ENCODE measurements at places on chromosomes 7 and 10.
A peak's percentile ranks its signal among the peaks of the same experiment; 100 is the strongest.

DNA sequence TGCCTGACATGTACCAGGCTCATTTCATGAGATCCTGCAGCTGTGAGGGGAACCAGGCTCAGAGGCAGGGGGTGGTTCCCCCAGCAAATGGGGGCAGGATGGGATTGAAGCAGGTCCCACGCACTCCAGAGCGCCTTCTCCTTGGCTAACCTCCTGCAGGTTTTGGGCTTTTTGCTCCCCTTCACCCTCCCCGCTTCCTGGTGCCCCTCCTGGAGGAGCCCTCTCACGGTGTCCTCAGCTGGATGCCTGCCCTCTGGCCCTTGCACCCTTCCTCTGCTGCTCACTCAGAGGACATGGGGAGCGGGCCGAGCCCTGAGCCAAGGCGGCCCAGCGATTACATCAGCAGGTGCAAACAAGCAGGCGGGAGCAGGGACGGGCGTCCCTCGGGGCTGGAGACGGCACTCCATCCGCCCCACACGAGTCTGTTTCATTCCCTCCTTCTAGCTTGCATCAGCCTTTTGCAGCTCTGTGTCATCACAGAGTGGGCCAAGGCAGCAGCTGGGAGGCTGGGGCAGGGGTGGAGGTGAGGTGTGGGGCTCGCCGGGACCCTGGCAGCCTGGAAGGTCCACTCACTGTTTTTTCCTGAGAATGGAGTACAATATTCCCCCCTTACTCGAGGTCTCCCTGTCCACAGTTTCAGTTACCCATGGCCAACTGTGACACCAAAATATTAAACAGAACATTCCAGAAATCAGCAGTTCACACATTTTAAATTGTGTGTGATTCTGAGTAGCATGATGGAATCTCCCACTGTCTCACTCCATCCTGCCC, 52.7 kb upstream of the SLC29A3 start:
- DNase-seq: no peak

DNA sequence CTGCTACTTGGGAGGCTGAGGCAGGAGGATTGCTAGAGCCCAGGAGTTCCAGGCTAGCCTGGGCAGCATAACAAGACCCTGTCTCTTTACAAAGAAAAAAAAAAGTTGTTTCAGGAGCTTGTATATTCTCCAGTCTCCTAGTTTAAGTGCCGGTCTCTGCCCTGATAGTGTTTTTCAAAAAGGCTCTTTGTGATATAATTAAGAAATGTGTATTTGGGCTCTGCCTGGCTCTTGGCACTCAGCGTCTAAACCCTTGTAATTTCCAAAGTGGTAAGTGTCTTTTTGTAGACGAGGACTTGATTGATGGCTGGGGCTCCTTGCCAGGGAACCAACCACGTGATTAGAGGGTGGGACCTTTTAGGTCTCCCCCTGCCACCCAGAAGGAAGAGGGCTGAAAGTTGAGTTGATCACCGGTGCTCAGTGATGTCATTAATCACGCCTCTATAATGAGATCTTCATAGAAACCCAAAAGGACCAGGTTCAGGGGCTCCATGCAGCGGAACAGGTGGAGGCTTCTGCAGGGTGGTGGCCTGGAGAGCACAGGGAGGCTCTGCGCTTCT, 4.4 kb downstream of the EIF3B start:
- no peak for DNase-seq

GRCh38 chr10:94902570-94902969, 35.9 kb upstream of the CYP2C9 start:
- DNase-seq: no peak

DNA sequence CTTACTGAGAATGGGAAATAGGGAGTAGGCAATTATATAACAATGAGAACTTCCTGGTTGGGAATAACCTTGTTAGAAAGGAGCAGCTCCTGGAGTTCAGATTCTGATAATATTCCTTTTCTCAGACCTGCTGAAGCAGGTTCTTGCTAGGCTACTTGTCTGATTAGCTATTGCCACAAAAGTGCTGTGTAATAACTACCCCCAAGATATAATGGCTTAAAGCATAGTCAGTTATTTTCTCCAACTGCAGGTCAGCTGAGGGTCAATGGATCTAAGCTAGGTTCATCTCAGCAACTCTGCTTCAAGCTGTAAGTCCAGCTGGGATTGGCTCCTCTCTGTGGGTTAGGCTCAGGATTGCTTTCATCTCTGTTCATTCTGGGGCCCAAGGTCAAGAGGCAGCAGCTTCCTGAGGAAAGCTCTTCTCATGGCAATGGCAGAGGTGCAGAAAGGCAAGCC, 9.4 kb upstream of the CNOT4 start:
- DNase-seq: no peak

DNA sequence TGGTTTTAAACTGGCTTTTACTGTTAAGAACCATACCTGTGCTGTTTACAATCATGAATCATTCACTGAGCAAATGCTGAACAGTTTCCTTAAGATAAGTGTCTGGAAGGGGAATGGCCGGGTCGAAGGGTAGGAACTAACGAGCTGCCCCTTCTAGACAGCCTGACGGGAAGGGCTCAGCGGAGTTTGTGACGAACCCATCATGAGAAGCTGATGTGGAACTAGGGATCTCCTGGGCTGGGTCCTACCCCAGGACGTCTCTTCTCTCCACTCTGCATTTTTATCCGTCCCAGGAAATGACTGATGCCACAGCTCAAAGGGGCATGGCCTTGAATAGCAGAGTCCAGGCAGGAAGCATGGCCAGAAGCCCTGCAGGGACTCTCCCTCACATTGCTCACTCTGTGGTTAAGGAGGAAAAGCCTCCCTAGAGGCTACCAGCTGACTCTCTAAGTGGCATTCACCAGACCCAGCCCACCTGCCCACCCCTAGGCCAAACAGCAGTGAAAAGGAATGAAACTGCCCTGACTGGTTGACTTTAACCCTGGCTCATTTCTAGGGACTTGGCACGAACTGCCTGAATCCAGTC, 112.0 kb downstream of the PFKFB3 start:
- no peak for DNase-seq

DNA sequence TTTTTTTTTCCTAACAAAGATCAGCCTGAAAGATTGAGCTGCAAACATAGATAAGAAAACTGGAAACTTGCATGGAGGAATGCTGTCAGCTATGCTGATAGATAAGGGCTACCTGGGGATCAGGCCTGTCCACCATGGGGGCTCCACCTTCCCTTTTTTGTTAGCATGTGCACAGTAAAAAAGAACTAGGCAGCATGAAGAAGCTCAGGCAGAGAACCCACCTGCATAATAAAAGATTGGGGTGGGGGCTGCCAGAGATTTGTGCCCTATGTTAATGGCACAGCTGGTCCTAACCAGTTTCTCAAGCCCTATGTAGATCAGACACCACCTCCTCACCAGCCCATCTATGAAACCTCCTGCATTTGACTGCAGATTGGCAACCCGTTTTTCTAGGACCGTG, 45.4 kb upstream of the CACNB2 start:
- no peak for DNase-seq

- no peak for DNase-seq
Measured at GRCh38 chr7:55210176-55210575, 155.0 kb upstream of the LANCL2 start.

- no peak for DNase-seq
Measured at GRCh38 chr7:26321435-26321834, 29.8 kb downstream of the SNX10 start.

DNA sequence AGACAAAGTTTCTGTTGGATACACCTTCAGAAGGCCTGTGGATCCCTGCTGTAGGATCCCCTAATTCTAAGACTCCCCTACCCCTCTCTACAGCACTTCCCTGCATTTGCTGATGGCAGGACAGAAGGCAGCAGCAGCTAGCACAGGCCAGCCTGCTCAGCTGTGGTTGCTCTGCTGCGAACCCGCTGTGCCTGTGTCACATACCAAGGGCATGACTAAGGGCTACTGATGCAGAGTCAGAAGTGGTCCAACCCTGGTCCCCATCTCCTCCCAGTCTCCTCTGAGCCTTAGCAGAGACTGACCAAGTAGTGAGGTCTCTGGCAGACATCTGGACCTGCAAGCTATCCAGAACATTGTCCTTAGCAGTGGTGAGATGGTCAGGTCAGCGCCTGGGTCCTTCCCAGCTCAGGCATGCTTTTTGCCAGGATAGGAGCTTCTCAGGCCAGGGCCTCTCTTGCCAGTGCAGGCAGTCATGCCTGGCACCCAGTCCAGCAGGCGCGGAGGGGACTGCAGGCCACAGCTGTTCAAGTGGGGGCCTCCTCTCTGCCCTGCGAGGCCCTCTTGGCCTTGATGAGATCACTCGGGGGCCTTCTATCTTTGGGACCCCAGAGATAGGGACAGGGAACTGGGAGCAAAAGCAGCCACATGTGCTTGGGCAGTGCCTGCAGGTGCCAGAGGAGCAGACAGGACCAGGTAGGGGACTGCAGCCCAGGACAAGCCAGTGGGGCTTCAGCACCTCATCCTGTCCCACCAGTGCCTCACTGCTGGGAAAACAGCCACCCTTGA, 146.4 kb downstream of the ZNF248 start:
- DNase-seq: no peak

DNA sequence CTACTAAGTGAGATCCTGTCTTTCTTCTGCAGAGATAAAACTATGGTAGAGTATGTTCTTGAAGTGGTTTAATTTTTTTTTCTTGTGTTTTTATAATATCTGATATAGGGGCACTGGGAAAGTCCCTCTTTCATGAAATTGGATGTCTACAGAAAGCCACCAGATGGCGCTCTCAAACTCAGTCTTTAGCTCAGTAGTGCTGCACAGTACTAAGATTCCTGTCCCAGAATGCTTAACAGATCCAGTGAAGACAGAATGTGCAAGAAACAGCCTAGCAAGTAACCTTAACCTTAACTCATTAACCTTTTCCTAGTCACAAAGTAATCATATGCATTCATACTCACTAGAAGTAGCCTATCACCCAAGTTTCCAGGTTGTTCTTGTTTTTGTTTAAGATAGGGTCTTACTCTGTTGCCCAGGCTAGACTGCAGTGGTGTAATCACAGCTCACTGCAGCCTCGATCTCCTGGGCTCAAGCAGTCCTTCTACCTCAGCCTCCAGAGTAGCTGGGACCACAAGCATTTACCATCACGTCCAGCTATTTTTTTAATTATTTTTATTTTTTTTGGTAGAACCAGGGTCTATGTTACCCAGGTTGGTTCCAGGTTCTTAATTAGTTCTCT, 56.7 kb downstream of the IDE start:
- peak; percentile 49 for DNase-seq

DNA sequence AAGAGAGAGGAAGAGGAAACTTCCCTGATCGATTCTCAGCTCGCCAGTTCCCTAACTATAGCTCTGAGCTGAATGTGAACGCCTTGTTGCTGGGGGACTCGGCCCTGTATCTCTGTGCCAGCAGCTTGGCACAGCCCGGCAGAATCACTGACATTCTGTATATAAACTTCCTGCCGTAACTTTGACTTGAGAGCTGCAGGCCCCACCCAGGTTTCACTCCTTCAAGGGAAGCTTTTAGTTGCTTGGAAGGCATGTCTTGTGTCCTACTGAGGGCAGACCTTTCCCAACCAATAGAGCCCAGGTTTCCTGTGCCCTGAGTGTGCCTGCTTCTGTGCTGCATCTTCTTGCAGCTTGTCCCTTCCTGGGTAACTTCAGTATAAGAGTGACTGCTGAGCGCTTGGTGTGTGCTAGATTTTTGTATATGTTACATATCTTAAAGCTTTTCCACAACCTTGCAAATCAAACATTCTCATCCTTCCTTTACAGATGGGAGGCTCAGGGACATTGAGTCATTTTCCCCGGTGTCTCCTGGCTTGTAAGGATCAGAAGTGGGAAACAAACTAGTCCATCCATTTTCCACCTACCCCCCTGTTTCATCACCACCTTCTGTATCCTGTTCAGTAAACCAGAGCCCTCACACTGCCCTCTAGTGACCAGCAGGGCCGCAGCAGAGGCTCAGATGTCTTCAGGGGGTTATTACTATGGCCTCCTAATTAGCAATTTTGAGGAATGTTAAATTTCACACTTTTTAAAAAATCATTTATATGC, 225.2 kb upstream of the PRSS58 start:
- peak; percentile 28 for DNase-seq

GRCh38 chr7:26398756-26399509, 107.3 kb downstream of the SNX10 start:
- DNase-seq: no peak

- DNase-seq: no peak
Measured at GRCh38 chr10:60817398-60817805, 39.1 kb downstream of the CDK1 start.

DNA sequence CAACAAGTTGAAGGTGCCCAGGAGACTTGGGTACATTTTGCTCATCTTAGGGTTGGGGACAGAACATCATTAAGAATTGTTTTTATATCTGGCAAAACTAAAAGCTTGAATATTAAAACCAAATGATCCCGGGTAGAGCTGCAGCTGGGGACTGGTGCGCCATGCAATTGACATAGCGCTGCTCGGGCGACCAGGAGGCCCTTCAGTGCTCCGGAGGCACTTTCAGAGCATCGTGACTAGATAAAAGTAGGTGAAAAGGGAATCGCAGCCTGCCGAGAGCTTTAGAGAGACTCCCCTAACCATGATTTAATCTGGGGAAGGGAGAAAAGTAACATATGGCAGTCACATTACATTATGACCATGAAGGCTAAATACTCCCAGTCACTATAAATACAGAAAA, 21.4 kb downstream of the FOXK1 start:
- DNase-seq: no peak

DNA sequence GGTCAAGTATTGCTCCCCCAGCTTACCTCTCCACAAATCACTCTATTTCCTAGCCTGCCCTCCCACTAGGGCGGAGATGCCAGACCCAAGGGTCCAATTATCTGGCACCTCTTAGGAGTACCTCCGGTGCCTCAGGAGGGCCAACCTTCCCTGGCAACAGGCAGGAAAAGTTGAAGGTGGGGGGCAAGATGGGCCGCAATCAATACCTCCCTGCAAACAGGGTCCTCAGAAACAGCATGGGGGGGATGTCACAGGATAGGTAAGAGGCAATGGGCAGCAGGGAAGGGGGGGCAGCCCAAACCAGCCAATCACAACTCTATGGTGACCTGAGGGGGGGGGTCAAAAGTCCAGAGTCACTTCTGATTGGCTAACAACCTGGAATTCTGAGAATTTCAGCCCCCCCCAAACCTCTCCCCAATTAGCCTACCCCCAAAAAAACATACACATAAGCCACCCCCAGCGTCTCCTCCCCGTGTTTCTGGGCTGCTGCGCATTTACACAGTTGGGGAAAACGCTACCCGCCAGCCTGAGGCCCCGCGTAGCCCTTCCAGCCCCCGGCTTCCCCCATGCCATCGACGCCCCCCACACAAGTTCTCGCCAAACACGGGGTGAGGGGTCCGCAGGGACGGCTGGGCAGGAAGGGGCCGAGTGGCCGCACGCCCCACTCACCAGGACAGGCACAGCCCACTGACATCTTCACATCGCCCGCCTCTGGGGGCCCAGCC, 589 bp downstream of the LDB1 start:
- no peak for DNase-seq

DNA sequence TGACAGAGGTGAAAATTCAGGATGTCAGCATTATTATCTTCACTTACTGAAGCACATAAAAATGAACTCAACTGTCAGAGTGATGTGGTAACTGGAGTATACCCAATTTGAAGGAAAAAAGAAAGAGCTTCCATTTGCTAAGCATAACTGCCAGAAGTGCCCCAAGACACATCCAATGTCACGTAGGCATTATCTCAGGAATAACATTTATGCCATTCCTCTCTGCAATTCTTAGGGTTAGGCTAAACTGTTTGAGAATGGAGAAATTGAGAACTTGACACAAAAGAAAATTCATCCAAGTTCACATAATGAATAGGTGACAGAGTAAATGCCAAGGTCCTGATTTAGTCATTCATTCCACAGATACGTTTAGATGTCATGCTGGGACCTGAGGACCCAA, 148.6 kb downstream of the GRM3 start:
- no peak for DNase-seq
